A549 treated with Hydrocortisone at 1 μM for 4 hours (cell line): ENCODE measurements at places on chromosomes 16 and 17. TPM values are rescaled to one million over a fixed set of nuclear protein-coding genes. Genes with fewer than 3 reads are reported as not detected.

The HID1 gene
- 15.3 to 18.3 TPM (median 16.9 TPM) in 5 replicates for total RNA-seq

The KRT28 gene
- total RNA-seq = not detected in 5 replicates

The KREMEN2 gene
- total RNA-seq = 1.4 to 2.5 TPM (median 1.9 TPM) in 5 replicates

The KRTAP9-4 gene
- total RNA-seq = not detected in 5 replicates

The FOXL1 gene
- total RNA-seq = 1.1 to 2.6 TPM (median 1.6 TPM) in 5 replicates

The LGALS9B gene
- not detected in 5 replicates for total RNA-seq
